Right lung (tissue), 10 donors: ENCODE measurements at places on chromosomes 1 and 21. TPM values are rescaled to one million over a fixed set of nuclear protein-coding genes. Genes with fewer than 3 reads are reported as not detected.

ST6GALNAC5 gene
- 9.7 TPM for polyA plus RNA-seq

CD1E gene
- polyA plus RNA-seq, result 0.31 TPM

SERPINC1 gene
- 0.33 TPM for polyA plus RNA-seq

XKR8 gene
- 8.1 TPM for polyA plus RNA-seq

FCRL6 gene
- 0.37 TPM for polyA plus RNA-seq

CYP4A11 gene
- not detected for polyA plus RNA-seq

PPT1 gene
- 117 TPM for polyA plus RNA-seq

SELENBP1 gene
- 95.6 TPM for polyA plus RNA-seq

SKI gene
- polyA plus RNA-seq, result 48.9 TPM

OR2T5 gene
- polyA plus RNA-seq, result not detected

LAMB3 gene
- polyA plus RNA-seq, result 36.5 TPM

NHLH1 gene
- polyA plus RNA-seq, result 0.16 TPM

SLX9 gene
- polyA plus RNA-seq, result 13.6 TPM

TBX15 gene
- 0.22 TPM for polyA plus RNA-seq

KIAA1614 gene
- 9.0 TPM for polyA plus RNA-seq
